ENCODE measurements at places on chromosomes 6 and 20. TPM values are rescaled to one million over a fixed set of nuclear protein-coding genes. Genes with fewer than 3 reads are reported as not detected.

The TRERF1 gene
- 10.2 TPM for total RNA-seq

The CCN2 gene
- 100 TPM for total RNA-seq

The BPI gene
- not detected for total RNA-seq

The C6orf15 gene
- not detected for total RNA-seq

The UBE2C gene
- total RNA-seq = 4.5 TPM

The SLC44A4 gene
- not detected for total RNA-seq

The SLCO4A1 gene
- total RNA-seq = 0.16 TPM

The BPIFB1 gene
- not detected for total RNA-seq

The CTCFL gene
- total RNA-seq = not detected

The GCNT2 gene
- total RNA-seq = not detected

The RNF144B gene
- 10.9 TPM for total RNA-seq

The BCAS1 gene
- total RNA-seq = 0.16 TPM

The RIMS4 gene
- total RNA-seq = under 0.01 TPM

The ZNF334 gene
- 1.9 TPM for total RNA-seq

The KCNK15 gene
- total RNA-seq = 133 TPM

The TCP11 gene
- 1.1 TPM for total RNA-seq

The ARFGEF3 gene
- total RNA-seq = 1.5 TPM

The HSPA12B gene
- 0.65 TPM for total RNA-seq

The ENPP1 gene
- 12.8 TPM for total RNA-seq

The CCND3 gene
- total RNA-seq = 27.3 TPM

The MUCL3 gene
- not detected for total RNA-seq

The PLCB4 gene
- 55.3 TPM for total RNA-seq

The HINT3 gene
- 22.2 TPM for total RNA-seq

The CFB gene
- 13.5 TPM for total RNA-seq

The SLC22A16 gene
- total RNA-seq = not detected

The FAM217A gene
- total RNA-seq = not detected

The ETV7 gene
- total RNA-seq = 1.8 TPM

The WFDC5 gene
- not detected for total RNA-seq

The BIRC7 gene
- not detected for total RNA-seq

The CYP39A1 gene
- 4.5 TPM for total RNA-seq

The NKAIN2 gene
- not detected for total RNA-seq

The ROS1 gene
- total RNA-seq = under 0.01 TPM

The SGK2 gene
- total RNA-seq = 0.24 TPM

The MRPS10 gene
- 35.8 TPM for total RNA-seq

The OR12D3 gene
- not detected for total RNA-seq

The ZKSCAN8 gene
- 31.2 TPM for total RNA-seq

The SNAP25 gene
- 0.73 TPM for total RNA-seq

The LAMA5 gene
- 12.8 TPM for total RNA-seq

The MLN gene
- not detected for total RNA-seq

The PSMA7 gene
- 152 TPM for total RNA-seq

The MCHR2 gene
- total RNA-seq = not detected

The RAET1L gene
- not detected for total RNA-seq
